ENCODE measurements at places on chromosomes 7 and 10.

DNA sequence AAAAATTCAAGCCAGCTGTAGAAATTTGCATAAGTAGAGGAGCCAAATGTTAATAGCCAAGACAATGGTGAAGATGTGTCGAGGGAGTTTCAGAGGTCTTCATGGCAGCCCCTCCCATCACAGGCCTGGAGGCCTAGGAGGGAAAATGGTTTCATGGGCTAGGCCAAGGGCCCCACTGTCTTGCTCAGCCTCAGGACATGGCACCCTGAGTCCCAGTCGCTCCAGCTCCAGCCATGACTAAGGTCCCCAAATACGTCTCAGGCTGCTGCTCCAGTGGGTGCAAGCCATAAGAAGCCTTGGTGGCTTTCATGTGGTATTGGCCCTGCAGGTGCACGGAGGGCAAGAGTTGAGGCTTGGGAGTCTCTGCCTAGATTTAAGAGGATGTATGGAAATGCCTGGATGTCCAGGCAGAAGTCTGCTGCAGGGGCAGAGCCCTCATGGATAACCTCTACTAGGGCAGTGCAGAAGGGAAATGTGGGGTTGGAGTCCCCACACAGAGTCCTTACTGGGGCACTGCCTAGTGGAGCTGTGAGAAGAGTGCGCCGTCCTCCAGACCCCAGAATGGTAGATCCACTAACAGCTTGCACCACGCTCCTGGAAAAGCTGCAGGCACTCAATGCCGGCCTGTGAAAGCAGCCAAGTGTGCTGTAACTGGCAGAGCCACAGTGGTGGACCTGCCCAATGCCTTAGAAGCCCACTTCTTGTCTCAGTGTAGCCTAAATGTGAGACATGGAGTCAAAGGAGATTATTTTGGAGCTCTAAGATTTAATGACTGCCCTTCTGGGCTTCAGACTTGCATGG is 19.2 kb downstream of the TBATA start:
- DNase-seq: no peak

DNA sequence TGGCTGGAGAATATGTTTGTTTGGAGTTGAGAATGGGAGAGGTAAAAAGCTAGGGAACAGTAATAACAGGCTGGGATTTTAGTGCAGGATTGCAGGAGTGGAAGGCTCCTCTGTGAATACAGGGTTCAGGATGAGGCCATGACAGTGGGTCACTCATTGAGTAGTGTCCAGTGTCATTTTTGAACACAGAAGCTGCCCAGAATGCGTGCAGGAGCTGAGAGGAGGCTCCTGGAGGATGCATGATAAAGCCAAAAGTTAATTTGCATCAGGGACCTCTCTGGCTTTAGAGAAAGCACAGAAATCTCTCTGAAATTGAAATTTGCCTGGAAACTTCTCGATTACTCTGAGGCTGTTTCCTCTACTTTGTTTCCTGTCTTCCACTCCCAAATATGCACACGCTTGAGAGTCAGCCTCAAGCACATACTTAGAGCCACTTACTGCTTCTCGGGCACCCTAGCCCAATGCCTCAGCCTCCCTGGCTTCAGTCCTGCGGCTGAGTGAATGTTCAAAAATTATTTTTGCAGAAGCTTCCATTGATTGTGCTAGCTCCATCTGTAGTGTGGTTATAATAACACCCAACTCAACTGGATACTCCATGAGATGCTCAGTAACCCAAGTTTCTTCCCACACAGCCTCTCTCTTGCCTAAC is 1.8 kb upstream of the GALNT17 start:
- no peak for DNase-seq

DNA sequence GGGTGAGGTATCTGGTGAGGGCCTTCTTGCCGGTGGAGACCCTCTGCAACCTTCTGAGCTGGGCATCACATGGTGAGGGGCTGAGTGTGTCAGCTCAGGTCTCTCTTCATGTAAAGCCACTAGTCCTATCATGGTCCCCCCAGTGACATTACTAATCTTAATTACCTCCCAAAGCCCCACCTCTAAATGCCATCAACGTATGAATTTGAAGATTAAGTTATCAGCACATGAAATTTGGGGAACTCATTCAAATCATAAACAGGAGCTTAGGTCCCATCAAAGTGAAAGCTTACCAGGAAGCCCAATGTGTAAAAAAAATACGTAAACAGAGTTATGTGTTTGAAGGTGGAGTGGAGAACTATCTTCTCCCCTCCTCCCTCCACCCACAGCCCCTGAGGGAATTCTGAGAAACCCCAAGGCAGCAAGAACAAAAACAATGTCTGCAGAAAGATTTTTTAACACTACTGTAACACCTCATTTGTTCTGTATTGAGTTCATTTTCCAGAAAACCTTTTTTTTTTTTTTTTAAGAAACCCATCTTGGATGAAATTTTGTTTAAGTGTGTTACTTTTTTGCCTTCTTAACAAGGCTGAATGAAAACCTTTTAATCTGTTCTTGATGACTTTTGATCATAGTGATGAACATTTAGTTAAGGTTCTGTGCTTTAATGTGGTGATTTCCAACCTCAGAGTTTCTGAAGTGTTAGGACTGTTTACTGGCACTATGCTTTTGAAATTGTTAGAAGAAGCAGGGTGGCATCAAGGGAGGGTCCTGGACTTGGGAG is 19.1 kb upstream of the PCGF5 start:
- DNase-seq: peak; percentile 8

- DNase-seq: peak; percentile 9
Observed at GRCh38 chr10:30422981-30423654, 10.9 kb upstream of the MAP3K8 start.

DNA sequence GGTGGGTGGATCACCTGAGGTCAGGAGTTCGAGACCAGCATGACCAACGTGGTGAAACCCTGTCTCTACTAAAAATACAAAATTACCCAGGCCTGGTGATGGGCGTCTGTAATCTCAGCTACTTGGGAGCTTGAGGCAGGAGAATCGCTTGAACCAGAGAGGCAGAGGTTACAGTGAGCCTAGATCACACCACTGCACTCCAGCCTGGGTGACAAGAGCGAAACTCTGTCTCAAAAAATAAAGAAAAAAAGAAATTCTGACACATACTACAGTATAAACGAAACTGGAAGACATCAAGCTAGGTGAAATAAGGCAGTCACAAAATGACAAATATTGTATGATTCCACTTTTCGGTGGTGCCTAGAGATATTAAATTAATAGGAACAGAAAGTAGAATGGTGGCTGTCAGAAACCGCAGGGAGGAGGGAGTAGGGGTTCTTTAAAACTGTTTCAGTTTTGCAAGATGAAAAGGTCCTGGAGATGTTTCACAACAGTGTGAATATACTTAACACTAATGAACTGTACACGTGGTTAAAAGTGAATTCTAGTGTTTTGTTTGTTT is 23.2 kb downstream of the PILRA start:
- DNase-seq: no peak

GRCh38 chr7:122507591-122507990 is 191.3 kb downstream of the RNF133 start:
- DNase-seq: no peak

- DNase-seq: peak; percentile 89
Observed at GRCh38 chr7:77791336-77791735, 6.9 kb downstream of the TMEM60 start.

DNA sequence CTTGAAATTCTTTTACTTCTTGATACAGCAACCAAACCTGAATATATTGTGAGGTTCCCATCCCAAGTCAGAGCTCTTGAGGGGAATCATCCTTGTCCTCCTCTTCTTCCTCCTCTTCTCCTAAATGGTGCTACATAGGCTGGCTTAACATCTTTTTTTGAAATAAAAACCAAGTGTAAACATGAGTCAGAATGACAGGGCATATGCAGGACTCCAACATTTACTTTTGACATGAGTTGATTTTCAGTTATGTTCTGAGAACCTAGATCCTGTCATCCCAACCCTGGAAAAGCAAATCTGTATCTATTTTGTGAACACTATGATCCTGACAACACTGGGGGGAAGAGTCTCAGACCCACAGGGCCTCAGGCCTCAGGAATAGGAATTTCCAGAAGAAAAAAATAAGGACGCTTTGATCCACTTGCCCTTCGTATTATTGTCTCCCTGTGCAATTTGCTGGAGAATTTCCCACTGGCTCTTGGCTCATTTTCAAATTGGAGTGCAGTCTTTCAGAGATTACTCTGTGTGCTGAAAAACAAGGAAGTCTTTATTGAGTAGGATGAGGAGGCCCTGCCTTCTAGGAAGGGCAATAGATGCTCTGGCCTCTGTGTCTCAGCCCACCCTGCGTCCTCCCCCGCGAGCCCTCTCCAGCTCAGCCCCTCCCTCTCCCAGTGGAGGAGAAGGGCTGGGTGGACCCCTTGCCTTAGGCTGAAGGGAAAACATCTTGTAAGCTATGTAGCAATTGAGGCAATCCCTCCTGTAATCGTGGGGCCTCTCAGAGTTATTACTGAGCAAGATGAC is 121.6 kb downstream of the CREB5 start:
- DNase-seq: peak; percentile 23

DNA sequence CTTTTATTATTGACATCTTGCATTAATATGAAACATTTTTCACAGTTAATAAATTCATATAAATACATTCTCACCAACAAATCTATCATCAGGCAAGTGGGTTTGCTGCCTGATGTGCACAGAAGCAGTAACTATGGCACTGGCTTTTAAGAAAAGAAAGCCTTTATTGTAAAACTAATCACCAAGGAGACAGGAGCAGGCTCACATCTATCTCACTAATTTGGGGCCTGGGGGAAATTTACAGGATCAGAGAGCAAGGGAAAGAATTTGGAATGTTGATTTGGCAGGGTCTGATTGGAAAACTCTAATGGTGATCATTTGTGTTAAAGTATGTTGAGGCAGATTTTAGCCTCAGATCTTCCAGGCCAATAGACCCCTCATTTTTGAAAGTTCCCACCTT is 605.7 kb downstream of the POM121L12 start:
- no peak for DNase-seq

DNA sequence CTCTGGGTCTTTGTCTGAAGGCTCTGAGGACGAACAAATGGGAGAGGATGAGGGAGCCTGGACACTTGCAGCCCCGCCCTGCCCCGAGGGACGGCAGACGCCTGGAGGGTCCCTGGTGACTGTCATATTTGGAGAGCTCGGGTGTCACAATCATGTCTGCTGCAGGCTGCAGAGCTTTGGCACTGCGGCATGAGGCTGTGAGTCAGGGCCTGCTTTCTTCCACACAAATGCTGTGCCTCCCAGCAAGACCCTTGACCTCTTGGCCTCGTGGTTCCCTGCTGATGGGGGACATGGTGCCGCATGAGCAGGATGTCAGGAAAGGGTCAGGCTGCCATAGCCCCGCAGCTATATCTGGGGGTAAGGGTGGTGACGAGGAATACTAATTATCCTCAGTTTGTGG is 64.9 kb upstream of the PPIF start:
- DNase-seq: no peak

DNA sequence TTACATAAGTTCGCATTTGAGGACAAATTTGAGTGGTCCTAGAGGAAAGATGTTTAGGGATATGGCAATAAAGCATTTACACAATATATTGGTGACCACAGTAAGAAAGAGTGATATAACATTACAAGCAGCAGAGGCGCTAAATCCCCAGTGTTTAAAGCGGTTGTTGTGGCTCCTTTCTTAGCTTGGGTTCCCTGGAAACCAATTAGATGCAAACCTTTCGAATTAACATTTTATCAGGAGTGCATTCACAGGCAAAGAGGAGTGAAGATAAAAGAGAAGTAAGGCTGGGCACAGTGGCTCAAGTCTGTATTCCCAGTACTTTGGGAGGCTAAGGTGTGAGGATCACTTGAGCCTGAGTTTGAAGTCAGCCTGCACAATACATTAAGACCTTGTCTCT is 331.1 kb downstream of the BICC1 start:
- DNase-seq: no peak

GRCh38 chr7:139820089-139820488 is 9.0 kb upstream of the TBXAS1 start:
- DNase-seq: no peak

DNA sequence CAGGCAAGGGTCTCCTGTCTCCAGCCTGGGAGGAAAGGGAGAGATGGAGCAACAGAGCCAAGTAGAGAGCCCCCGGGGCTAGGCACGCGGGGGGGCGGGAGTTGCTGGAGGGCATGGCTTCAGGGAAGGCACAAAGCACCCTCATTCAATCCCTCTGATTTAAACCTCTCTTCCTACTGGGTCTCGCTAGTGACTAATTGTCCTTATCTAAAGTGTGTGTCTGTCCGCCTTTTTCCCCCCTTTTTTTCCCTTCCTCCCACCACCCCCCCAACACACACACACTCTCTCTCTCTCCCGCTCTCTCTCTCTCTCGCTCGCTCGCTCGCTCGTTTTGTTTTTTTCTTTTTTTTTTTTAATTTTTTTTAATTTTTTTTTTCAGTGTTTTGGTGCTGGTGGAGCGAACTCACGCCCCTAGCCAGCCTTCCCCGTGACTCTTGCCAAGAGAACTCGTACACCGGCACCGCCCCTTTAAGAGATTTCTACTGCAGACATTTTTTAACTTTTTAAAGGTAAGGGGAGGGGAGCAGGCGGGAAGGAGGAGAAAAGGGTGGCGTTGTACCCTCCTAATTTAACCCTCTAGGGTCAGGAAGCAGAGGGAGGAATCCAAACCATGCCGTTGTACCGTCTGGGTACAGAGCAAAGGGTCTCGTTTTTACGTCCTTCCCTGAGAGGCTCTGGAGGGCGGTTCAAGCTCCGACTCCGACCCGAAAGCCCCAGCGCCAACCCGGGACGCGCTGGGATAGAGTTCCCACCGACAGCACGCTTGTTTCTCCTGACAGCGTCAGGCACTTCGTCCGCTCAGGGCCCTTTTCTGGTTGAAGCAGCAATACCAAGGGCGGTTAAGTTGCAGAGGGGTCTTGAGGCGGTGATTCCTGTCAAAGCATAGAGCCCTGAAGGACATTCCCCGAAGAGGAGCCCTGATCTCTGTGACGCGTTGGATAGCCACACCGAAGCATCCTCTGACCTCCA is at the start of gene HPSE2:
Gene HPSE2 (minus strand): TSS at position 195 of the 969 bp plus-strand sequence.
- DNase-seq: no peak

- no peak for DNase-seq
Observed at GRCh38 chr7:124618871-124619270, 146.7 kb downstream of the GPR37 start.

GRCh38 chr7:39536951-39537350 is 29.3 kb upstream of the YAE1 start:
- DNase-seq: no peak

GRCh38 chr7:143479055-143479766 is 1.5 kb downstream of the TAS2R41 start:
- no peak for DNase-seq

- DNase-seq: no peak
Observed at GRCh38 chr10:15563246-15563645, 156.5 kb downstream of the ITGA8 start.

- DNase-seq: no peak
Observed at GRCh38 chr7:126339813-126340212, 912.9 kb downstream of the GRM8 start.

DNA sequence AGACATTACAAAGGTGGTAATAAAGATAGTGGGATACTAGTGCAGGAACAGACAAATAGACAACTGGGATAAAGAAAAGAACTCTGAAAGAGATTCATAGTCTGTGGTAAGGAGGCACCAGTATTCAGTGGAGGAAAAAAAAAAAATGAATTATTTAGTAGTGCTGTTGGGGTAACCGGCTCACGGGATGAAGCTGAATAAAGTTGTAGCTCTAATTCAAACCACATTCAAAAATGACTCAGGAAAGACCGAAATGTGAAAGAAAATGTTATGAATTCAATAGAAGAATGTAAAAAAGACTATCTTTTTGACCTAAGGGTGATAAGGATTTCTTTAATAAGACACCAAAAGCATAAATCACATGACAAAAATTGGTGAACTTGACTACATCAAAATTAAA is 83.1 kb upstream of the HABP2 start:
- DNase-seq: no peak

- DNase-seq: no peak
Observed at GRCh38 chr7:40822861-40823260, 688.1 kb downstream of the SUGCT start.

- DNase-seq: no peak
Observed at GRCh38 chr10:83539528-83540308, 599.6 kb upstream of the GHITM start.
